ENCODE measurements at places on chromosomes 11 and 22. TPM values are rescaled to one million over a fixed set of nuclear protein-coding genes. Genes with fewer than 3 reads are reported as not detected.

Gene IRF7
- total RNA-seq, result 9.1 TPM

DNA sequence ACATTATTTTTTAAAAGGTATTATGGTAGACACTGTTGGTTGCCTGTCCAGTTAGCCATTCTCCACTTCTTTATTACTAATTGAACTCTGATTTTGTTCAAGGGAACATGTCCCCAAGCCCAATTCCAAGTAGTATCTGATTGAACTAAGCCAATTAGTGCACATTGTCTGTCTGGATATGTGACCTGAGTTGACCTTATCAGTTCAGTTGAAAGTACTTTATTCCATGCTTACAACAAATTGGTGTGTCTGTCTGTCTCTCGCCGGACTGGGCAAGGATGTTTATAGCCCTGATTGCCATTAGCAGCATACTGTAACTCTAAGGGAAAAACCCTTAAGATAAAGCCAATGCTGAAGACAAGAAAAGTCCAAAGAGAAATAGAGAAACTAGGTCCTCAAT lies 85.6 kb downstream of the INTS4 start:
- H3K27ac ChIP-seq, result no peak overlapping the region
- H3K4me1 ChIP-seq, result peaks cover under 1% of the 10 kb centered on the region
- H3K27me3 ChIP-seq, result no peaks in the 10 kb centered on the region
- no peak overlapping the region for H3K4me3 ChIP-seq
- DNase-seq, result no peak
- H3K36me3 ChIP-seq, result no peaks in the 10 kb centered on the region

- H3K27ac ChIP-seq, result peak overlapping the region; percentile 78
- no peak overlapping the region for H3K4me3 ChIP-seq
- H3K27me3 ChIP-seq, result no peaks in the 10 kb centered on the region
- H3K36me3 ChIP-seq, result no peaks in the 10 kb centered on the region
- peak; percentile 81 for DNase-seq
These were observed 39.1 kb upstream of the POU2AF2 start for GRCh38 chr11:111206472-111206871.

GRCh38 chr22:47071078-47071806 lies 308.8 kb downstream of the TBC1D22A start:
- DNase-seq, result peak; percentile 51
- H3K4me3 ChIP-seq, result no peak overlapping the region
- H3K36me3 ChIP-seq, result no peaks in the 10 kb centered on the region

DNA sequence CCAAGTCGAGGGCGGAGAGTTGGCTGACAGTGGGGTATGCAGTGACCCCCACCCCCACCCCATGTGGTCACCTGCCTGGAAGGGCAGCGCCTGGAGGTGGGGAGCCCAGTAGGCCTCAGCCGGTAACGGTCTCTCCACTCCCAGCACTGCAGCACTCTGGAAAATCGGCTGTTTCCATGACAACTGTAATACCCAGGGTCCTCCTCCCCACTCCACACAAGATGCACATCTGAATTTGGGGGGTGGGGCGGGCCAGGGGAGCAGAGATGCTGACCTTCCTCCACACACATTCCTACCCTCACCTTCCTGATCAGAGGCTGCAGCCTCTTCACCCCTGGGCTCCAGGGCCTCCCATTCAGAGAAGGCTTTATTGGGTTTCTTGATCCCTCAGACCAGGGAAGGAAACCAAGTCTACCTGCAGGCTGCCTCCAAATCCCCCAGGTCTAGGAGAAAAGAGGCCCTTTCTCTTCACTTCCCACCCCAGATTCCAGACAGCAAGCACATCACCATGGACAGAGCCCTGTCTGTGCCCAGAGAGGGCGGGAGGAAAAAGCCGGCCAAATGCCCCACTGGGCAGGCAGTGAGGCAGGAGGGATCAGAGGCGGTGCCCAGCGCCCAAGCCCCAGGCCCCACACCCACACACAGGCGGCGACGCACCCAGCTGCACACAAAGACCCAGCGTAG lies 46.5 kb downstream of the SLC22A12 start:
- no peak overlapping the region for H3K27ac ChIP-seq
- H3K36me3 ChIP-seq, result no peaks in the 10 kb centered on the region
- peaks cover 29% of the 10 kb centered on the region for H3K27me3 ChIP-seq
- H3K4me1 ChIP-seq, result no peaks in the 10 kb centered on the region
- H3K4me3 ChIP-seq, result no peak overlapping the region
